RCC 7860 (cell line): ENCODE measurements at places on chromosomes 13 and 19.

DNA sequence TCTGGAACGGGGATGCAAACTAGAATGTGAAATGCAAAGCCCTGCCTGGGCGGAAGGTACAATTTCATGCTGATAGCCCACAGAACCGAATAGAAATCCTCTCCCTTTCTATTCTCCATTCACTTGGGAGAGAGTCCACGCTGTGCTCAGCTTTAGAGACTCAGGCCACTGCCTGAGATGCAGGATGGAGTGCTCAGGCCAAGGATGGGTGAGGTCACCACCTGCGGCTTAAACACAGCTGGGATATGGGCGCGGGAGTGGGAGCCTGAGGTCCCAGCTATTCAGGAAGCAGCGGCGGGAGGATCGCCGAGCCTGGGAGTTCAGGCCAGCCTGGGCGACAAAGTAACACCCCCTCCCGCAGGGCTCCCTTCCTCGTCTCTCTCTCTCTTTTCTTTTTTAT, 446 bp upstream of the ZNF83 start:
- DNase-seq: peak; percentile 67

DNA sequence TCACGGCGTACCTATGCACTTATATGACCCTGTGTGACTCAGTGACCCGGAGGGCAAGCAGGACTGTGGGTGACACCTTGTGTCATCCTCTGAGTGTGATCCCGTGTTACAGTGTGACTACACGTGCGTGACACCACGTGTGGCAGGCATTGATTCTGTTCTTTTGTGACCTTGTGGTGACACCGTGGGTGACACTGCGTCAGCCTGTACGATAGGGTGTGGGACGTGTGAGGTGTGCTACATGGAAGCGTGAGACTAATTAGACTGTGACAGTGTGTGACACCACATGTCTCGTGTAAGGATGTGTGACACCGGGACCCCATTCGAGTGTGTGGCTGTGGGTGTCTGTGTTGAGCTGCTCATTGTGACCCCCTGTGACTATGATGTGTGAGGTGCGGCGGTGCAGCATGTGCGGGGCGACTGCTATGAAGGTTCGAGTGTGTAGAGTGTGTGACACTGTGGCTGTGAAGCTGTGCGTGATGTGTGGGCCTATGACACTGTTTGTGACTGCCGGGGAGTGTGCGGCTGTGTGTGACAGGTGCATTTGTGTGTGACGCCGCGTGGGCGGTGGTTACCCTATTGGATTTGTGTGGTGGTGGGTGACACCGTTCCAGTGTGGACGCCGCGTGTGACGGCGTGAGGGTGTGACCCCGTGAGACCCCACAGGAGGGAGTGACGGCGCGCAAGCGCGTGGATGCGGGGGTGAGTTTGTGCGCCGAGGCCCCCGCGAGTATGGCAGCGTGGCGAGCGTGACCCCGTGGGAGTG, 399 bp upstream of the SPTBN4 start:
- DNase-seq: peak; percentile 64

- peak; percentile 89 for DNase-seq
Measured at GRCh38 chr13:50410921-50411746, 395.9 kb downstream of the KCNRG start.

GRCh38 chr13:50449465-50449864, 394.0 kb downstream of the DLEU7 start:
- DNase-seq: no peak

- peak; percentile 66 for DNase-seq
Measured at GRCh38 chr19:10315335-10316214, at the start of gene FDX2. Gene FDX2 (minus strand): TSS chr19:10316015. CDS start chr19:10315996, 19 bp downstream.

DNA sequence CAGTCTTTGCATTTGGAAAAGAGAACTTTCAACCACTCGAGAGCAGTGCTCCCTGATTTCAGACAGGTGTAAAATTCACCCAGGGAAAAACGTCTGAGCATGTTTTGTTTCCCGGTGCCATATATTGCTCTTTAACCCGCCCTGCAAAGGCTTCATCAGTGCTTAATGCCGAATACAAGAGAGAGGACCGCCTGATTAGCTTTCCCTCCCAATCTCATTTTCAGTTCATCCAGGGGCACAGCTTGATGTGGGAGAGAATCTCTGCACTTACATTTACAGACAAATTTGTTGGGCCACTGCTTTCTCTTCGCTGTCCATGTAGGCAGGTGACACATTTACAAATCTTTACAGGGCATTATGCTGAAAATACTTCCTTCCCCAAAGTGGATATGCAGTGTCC, 499.1 kb downstream of the LIG4 start:
- DNase-seq: no peak

GRCh38 chr19:36573020-36573894, at the start of gene ZNF529:
Gene ZNF529 (minus strand): TSS chr19:36573292. CDS start chr19:36572346, 946 bp downstream.
- DNase-seq: peak; percentile 76

DNA sequence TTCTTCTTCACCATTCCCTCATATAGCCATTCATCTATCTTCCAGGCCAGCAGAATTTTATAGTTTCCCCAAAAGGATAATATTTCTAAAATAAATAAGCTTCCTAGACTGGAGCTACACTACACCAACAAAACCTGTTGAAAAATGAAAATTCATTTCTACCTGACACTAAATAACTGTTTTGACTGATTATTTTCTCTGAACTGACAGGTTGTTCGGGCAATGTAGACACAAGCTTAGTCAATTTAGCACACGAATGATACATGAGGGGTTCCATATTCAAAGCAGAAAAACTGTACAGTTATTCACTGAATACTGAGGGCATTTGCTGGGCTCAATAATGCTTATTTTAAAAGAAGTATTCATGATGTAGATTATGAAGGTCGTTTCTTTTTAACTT, 589.7 kb downstream of the LIG4 start:
- no peak for DNase-seq

DNA sequence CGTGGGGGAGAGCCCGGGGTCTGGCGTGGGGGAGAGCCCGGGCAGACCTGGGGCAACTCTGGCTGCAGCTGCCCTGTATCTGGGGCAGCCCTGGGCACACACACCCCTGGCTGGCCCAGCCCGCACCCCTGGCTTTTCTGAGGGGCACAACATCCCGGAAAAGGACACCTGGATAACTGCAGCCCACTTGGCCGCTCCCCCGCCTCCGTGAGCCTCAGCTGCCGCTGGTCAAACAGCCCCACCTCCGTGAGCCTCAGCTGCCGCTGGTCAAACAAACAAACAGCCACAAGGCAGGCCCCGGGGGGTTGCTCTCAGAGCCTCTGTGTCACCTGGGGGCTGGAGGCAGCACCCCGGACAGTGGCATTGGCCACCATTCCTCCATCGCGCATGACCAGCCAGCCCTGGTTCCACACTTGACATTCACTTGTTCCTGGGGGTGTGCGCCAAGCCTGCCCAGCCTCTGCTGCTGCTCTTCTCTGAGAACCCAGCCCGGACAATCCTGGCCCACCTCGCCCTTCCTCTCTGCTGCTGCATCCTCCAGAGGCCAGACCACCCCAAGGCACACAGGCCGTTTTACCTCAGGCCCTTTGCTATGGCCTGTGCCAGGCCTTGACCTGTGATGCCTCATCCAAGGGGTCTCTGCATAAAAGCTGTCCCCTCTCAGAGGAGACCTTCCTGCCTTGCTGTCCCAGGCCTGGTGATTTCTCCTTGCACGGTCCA, 19.9 kb downstream of the CEBPG start:
- no peak for DNase-seq

DNA sequence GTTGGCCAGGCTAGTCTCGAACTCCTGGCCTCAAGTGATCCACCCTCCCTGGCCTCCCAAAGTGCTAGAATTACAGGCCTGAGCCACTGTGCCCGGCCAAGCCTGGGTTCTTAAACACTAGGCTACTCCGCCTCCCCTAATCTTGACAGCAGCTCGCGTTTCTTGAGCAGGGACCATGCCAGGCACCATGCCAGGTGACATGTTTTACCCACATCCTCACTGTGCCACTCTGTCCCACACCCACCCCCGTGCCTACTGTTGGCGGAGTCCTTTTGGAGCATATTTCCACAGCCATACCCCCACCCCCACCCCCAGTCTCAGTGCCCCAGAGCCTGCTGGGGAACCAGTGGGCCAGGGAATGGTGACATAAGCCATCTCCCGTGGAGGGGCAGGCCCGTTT, 98.8 kb downstream of the DPF1 start:
- DNase-seq: no peak

DNA sequence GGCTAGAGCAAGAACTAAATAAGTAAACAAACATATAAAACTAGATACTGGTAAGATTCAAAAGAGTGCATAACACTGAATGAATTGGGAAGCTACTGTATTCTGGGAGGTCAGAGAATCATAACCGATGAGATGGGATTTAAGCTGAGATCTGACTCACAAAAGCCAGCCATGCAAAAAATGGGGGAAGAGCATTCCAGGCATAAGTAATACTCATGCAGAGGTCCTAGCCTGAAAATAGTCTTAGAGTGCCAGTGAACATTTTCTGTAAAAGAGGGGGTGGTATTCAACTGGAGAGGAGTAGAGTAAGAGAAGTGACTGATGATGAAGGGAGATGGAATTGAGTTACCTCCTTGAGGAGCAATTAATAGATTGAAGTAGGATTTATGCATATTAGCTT, 872.0 kb upstream of the GPC6 start:
- no peak for DNase-seq

- no peak for DNase-seq
Measured at GRCh38 chr13:37960427-37960826, 90.9 kb upstream of the TRPC4 start.
